ENCODE measurements at places on chromosomes 3 and 15.

DNA sequence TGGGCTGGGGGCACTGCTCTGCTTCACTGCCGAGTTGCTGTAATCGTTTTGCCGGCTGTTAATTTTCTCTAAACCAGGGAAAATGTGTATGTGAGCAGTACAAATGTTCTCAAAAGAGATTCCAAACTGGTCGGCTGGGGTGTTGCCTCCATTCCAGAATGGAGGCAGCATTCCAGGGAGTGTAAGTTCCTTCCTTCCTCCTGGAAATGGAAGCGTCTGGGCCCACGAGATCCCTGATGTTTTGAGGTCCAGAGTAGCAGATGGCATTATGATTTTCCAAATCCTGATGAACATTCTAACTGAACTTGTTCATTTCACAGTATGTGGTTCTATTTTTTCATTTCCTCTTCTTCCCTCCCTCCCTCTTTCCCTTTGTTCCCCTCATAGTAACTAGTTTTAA, 64.4 kb upstream of the SKOR1 start:
- no peak for DNase-seq

GRCh38 chr15:66630801-66631351, 65.1 kb upstream of the LCTL start:
- no peak for DNase-seq

GRCh38 chr3:147393943-147394883, 12.1 kb downstream of the ZIC4 start:
- no peak for DNase-seq

DNA sequence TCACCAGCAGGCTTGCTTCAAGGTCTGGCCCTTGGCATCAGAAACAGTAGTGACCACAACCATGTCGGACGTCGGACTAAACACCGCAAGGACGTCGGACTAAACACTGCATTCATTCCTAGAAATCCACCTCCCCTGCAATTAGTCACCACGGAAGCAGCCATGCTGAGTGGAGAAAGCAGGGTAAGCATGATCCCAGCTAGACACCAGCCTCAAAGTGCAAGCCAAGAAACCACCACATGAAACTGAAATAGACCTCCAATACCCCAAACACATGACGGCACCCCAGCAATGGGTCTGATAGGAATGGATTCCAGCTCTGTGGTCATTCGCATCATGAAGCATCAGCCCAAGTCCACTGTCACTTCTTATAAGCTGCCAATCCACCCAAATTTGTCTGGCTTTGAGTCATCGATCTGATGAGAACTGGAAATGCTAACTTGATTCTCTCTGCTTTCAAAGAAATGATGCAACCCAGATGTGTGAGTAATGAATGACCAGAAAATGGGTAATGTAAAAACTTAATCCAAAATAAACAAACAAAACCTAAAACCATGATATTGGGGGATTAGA, 348.3 kb upstream of the TMCO5A start:
- DNase-seq, result no peak

GRCh38 chr3:124034844-124035152, 42.9 kb upstream of the ROPN1 start:
- no peak for DNase-seq

Measured in aorta (tissue), 5 donors.